ENCODE measurements at places on chromosomes 1 and 21.
A peak's percentile ranks its signal among the peaks of the same experiment; 100 is the strongest.

DNA sequence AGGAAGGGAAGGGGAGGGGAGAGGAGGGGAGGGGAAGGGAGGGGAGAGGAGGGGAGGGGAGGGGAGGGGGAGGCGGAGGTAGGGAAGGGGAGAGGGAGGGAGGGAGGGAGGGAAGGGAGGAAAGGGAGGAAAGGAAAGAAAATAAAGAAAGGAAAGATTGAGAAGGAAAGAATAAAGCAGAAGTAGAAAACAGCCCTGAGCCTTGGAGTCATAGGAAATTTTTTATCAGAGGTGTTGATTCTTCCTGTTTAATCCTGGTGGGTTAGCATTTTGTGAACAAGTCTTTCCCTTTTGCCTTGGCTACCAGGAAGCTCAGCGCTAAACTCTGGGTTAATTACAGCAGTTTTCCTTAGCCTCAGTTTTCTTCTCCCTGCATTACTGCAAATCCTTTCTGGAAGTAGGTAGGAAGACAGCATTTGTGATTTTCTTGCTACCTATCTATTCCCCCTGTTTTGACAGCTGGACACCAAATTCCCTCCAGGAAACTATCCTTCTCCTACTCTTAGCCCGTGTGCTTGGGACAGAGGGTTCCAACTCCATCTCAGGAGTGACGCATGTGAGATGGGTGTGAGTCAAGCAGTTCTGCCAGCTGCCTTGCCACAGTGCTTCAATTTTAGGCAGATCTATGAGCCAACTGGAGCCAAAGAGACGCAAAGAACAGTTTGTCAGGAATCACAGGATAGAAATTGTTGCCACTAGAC lies 26.9 kb downstream of the TOMM20 start:
- no peak for DNase-seq

DNA sequence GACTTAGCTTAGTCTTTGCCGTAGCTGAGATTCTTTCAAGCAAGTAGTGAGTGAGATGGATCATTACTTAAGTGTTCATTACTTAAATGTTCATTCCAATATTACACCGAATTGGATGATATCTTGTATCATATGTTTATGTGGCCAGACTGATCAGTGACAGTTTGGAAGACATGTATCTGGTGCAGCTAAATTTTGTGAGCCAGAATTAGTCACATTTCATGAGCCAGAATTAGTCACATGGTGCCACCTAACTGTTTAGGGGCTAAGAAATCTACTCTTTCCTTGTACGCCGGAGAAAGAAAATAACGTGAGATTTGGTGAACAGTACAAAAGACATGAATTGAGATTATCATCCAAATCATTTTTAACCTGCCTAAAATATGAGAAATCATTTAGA lies 355.6 kb downstream of the USP25 start:
- no peak for DNase-seq

DNA sequence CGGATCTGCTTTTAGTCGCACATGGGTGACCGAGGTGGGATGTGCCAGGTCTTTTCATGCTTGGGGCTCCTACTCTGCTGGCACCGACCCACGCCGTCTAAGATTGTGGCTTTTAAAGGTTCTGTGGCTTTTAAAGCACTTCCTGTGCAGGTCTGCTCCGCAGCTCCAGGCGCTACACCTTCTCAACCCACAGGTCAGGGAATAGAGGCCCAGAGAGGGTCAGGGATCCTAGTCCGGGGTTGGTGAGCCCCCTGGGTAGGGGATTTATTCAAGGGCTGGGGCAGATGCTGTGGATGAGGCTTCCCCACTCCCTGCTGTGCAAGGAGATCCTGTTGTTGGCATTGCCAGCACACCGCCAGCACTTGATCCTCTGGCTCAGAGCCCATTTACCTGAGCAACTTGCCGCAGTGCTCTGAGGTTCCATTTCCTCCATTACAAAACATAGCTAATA lies 212.8 kb upstream of the RAB4A start:
- no peak for DNase-seq

GRCh38 chr1:15918962-15919715 lies 56.8 kb downstream of the ZBTB17 start:
- no peak for DNase-seq

- peak; percentile 34 for DNase-seq
Measured at GRCh38 chr1:222995620-222996309, 147.3 kb downstream of the TLR5 start.

DNA sequence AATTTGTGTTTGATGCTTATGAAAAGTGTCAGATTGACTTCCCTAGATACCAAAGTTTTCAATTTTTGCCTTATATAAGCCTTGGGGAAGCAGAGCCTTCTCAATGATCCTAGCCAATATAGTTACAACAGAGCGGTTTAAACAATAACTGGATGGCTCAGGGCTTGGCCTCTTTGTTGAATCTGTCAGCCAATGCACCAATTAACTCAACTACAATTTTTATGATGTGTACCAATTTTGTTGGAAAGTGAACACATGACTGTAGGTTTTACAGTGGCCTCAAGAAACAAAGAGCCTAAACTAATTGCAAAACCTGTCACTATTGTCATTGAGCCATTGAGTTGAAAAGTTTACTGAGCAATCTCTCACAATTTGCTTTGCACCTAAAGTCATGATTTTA lies 71.6 kb upstream of the RGS18 start:
- no peak for DNase-seq

GRCh38 chr1:44050261-44050660 lies 19.0 kb upstream of the SLC6A9 start:
- DNase-seq: no peak

DNA sequence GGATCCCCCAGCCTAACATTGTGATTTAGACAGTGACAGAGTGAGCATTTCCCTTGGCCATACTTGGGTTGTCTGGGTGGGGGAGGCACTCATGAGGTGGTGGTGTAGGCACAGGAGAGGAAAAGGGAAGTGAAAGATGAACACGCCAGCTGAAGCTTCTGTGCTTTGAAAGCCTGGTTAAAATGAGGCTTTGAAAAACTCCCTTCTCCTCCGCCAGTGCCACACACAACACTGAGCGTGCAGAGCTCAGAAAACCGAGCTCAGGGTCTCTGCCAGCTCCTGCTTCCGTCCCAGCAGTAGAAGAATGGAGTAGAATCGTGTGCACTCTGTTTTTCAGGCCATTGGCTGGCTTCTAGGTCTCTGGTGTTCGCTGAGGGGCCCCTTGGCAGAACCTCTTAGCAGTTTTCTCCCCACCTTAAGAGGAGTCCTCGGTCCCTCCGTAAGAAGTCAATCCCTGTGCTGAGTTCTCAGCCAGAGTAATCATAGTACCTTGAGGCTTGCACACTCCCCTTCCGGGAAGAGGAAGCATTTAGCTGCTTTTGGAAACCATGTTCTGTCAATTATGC lies 12.9 kb downstream of the PLEKHM2 start:
- DNase-seq: no peak

DNA sequence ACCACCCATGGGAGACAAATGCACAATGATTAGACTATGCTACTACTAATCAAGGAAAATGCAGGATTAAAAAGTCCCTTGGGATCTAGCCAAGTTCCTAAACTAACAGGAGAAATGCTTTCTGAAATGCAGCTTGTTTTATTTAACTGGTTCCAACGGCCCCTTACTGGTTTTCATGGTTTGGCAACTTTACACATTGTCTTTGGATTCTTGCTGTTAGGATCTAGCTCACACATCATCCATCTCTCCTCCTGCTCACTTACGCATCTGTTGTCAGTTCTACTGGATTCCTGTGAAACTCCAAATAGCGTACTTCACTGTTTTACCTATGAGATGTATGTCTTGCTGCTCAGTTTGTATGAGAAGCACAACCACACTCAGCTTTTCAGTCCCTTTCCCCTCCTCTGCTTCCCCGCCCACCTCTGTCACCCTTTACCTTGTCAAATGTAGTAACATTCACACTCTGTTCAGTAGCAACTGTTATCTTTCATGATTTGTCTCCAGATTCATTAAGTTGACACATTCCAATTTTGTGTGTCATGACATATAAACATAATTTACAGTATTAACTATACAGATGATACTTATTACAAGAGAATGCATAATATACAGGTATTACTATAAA lies 130.1 kb downstream of the SIM2 start:
- no peak for DNase-seq

- no peak for DNase-seq
Measured at GRCh38 chr1:204267191-204267601, 53.4 kb upstream of the GOLT1A start.

- DNase-seq: no peak
Measured at GRCh38 chr1:161364332-161364731, 3.3 kb downstream of the CFAP126 start.

DNA sequence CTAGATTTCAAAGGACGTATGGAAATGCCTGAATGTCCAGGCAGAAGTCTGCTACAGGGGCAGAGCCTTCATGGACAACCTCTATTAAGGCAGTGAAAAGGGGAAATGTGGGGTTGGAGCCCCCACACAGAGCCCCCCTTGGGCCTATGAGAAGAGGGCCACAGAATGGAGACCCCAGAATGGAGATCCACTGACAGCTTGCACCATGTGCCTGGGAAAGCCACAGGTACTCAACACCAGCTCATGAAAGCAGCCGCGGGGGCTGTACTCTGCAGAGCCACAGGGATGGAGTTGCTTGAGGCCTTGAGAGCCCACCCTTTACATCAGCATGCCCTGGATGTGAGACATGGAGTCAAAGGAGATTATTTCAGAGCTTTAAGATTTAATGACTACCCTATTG lies 108.7 kb downstream of the DMRTB1 start:
- DNase-seq: no peak

- DNase-seq: no peak
Measured at GRCh38 chr21:17784180-17784598, 35.0 kb downstream of the C21orf91 start.

GRCh38 chr1:199857108-199857507 lies 170.4 kb upstream of the NR5A2 start:
- DNase-seq: no peak

GRCh38 chr21:38261851-38262250 lies 5.1 kb downstream of the KCNJ15 start:
- no peak for DNase-seq

GRCh38 chr1:1204425-1204920 lies 1.9 kb downstream of the TNFRSF18 start:
- no peak for DNase-seq

DNA sequence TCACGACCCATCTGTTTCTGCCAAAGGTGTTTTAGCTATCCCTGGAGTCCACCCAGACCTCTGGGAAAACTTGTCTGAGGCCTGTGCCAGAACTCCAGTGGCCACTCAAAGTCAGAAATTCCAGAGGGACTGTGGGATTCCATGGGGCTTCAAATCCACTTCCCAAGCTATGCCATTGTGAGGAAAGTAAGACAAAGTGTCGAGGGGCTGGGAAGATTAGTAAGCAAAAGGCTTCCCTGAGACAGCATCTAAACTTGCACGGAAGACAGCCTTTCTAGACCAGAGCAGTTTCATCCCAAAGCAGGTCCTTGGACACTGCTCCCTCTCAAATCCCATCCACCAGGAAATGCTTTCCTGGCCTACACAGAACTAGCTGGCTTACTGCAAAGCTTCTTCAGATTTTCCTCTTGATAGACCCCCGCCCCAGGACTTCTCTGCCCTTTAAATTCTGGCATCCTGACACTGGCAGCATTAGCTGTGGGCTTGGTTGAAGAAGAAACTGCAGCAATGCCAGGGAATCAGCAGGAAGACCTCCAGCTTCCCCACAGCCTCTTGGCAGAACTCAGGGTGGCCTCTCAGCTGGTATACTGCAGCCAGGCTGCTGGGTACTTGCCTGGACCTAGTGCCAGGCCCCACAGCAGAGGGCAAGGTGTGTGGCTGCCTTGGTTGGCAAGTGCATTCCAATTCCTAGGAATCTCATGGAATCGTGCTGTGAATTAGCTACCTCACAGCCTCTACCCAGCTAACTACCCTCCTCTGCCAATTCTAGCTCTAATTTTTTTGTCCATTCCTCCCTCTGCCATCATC lies 27.3 kb upstream of the LMX1A start:
- DNase-seq: no peak

- DNase-seq: no peak
Measured at GRCh38 chr1:28173980-28174297, 2.6 kb downstream of the PTAFR start.

Measured in Caki2 (cell line).